ENCODE measurements at places on chromosomes 2 and 18.

DNA sequence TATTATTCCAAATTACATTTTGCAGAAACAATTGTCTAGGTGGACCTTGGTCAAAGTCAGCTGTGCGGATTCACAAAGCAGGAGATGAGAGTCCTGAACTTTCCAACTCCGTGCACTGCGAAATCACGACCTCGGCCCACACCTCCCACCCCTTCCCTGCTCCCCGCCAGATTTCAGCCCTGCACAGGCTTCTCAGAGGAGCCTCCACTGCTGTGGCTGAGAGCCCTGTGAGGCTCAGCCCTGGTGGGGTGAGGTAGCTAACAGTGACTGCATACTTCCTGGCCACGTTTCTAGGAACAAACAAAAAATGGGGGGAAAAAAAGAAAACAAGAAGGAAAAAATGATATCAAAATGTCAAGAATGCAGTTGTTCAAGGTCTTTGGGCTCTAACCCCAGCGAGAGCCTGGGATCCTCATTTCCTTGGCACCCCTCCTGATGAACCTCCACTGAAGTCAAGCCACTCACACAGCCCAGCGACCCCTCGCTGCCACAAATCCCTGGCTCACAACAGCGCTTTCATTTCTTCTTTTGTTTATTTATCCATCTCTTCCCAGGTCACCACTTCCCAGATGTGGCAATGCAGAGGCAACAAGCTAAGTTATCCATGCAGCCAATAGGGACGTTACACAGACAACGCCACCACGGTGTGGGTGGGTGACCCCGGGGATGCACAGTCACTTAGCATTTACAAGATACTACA lies 729.7 kb upstream of the ID2 start:
- DNase-seq, result peak; percentile 8

GRCh38 chr2:217398860-217399259 lies 539.0 kb upstream of the TNP1 start:
- no peak for DNase-seq

DNA sequence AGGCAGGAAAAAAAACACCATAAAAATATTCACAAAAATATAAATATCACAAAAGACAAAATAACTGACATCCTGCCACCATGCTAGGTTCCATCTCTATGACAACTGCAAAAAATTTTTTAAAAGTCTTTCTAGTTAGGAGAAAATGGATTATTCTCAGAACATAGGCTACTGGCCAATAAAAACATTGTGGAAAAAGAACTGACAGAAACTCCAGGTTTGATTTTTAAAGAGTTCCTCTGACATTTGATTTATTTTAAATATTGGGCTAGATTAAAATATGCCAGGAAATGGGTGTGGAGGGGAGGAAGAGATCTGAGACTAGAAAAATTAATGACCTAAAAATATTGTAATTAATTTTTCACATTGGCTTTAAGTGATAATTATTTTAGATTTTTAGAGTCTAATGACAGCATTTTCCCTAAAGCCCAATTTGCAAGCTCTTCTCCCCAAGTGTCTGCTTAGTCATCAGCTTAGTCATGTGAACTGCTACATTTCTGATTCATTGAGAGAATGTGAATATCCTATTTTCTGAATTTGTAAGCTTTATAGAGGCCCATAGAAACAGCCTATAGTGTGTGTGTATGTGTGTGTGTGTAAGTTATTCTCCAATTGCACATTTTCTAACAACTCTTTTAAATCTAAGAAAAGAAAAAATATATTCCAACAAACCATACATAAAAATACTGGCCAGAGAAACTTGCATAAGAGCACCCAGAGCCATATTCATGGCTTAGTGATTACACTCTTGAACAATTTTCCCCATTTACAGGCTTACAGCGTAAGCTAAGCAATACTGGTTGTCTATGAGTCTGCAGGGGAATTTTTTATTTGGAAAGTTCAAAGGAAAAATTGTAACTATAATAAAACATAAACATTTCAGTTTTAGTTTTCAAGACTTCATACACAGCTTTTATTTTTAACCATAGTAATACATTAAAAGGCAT lies 48.4 kb downstream of the TMEFF2 start:
- peak; percentile 46 for DNase-seq

- DNase-seq, result peak; percentile 73
Measured at GRCh38 chr18:44895176-44895798, 214.6 kb downstream of the SETBP1 start.

- DNase-seq, result no peak
Measured at GRCh38 chr2:10322973-10323372, 20.3 kb downstream of the HPCAL1 start.

- DNase-seq, result no peak
Measured at GRCh38 chr2:213166109-213166508, 14.7 kb upstream of the IKZF2 start.

DNA sequence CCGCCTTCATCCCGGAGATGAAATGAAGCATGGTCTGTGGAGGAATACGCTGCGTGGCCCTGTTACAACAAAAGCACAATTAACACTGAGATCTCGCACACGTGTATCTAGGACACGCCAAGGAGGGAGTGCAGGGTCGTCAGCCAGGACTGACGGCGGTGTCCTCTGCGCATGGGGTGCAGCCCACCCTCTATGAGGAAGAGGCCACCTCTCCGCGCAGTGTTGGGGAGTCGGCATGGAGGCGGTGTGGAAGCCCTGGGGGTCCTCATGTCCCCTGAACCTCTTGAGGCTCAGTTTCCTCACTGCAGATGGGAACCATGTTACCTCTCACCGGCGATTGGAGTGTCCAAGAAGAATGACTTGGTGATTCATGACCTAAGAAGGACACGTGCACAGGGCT lies 86.0 kb upstream of the ZNF236 start:
- no peak for DNase-seq

DNA sequence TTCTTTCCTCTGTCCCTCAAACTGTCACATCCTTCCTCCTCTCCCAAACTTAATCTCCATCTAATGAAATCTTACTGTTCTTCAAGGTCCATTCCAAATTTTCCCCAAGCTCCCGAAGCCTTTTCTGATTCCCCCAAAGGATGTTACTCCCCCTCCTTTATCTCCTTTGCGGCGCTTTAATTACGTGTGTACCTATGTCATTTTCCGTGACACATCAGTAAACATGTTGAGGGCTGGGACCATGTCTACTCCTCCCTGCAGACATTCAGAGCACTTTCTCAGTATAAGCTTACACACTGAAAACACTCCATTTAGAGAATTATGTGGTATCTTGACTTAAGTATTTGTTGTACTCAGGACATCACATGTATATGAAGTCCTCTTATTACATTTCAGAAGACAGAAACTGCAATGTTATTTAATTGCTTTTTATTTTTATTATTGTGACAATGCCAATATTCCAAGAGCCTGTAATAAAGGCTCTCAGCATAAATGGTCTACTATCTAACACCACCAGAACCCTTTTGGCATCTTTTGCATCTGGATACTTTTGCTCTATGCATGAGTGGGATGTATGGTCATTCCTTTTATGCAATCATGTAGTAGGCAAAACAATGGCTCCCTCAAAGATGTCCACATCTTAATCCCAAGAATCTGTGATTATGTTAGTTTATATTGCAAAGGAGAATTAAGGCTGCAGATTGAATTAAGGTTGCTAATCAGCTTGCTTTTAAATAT lies 1.8 kb downstream of the NMI start:
- DNase-seq, result no peak

DNA sequence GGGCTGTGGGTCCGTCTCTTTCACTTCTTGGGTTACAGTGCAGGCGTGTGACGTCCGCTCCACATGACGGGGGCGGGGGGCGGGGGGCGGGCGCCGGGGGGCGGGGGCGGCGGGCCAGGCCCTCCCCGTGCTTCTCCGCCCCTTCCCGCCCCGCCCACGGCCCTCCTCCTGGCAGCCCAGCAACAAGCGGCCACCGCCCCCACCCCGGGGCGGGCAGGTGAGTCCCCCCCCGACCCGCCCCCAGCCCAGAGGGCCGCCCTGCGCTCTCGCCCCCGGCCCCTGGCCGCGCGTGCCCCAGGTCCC lies 3.6 kb downstream of the ZNF516 start:
- DNase-seq, result peak; percentile 87

GRCh38 chr18:67731851-67732250 lies 215.3 kb upstream of the DSEL start:
- DNase-seq, result peak; percentile 72

DNA sequence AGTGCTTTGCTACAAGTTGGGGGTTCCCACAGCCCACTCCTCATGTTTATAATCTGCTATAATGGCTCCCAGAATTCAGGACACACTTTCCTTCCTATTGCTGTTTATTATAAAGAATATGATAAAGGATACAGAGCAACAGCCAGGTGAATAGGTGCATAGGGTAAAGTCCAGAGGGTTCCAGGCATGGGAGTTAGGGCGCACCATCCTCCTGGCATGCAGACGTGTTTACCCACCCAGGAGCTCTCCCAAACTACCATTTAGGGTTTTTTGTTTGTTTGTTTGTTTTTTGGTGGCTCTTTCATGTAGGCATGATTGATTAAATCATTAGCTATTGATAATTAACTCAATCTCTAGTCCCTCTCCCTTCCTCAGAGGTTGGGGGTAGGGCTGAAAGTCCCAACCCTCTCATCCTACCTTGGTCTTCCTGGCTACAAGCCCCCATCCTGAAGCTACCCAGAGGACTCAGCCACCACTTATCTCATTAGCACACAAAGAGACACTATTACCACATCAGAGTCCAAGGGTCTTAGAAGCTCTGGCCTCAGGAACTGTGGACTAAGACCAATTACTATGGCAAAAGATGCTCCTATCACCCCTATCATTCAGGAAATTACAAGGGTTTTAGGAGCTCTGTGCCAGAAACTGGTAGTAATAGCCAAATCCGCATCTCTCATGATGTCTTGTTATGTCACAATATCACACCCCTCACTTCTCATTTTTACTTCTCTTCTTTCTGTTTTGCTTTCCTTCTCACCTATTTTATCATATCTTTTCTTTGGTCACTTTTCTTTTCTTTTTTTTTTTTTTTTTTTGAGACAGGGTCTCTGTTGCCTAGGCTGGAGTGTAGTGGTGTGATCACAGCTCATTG lies 154.9 kb upstream of the TTC39C start:
- DNase-seq, result no peak

- peak; percentile 6 for DNase-seq
Measured at GRCh38 chr2:212177724-212178123, 360.9 kb downstream of the ERBB4 start.

DNA sequence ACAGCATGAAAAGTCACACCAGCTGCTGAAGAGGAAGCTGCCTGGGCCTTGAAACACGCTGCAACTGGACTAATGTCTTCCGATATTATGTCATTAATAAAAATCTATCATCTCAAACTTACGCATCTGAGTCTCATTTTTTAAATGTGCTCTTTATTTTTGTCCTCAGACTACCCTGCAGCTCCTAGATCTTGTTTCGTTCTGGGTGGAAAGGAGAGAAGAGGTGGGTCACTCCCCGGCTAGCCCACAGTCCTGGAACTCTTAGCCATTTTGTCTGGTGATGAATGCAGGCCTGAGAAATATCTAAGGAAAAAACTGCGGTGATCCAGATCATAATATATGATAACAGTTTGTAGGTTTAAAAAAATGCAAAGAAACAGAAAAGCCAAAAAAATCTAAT lies 73.3 kb downstream of the TXNL1 start:
- no peak for DNase-seq

GRCh38 chr18:8602040-8602439 lies 7.2 kb upstream of the RAB12 start:
- no peak for DNase-seq

- DNase-seq, result no peak
Measured at GRCh38 chr2:234100686-234101085, 50.2 kb downstream of the SPP2 start.

GRCh38 chr18:63867368-63868125 lies 20.0 kb upstream of the SERPINB2 start:
- DNase-seq, result peak; percentile 12

- no peak for DNase-seq
Measured at GRCh38 chr2:71598526-71598925, 145.2 kb downstream of the DYSF start.

GRCh38 chr18:64401268-64402060 lies 252.6 kb upstream of the LINC00305 start:
- DNase-seq, result no peak

DNA sequence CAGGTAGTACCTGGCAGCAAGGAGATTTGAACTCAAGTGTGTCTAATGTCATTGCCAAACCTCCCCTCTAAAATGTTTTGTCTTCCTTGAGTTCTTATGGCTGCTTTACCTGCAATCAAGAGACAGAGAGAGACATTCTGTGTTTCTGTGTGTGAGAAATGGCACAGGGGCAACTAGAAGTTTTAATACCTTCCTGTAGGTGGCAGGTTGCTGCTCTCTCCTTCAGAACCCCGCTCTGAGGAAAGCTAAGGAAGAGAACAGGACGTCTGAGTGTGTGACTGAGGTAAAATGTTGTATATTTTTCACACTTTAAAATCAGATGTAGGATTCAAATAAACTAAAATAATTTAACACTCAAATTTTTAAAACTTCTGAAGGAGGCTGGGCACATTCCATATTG lies 19.2 kb downstream of the DTNA start:
- no peak for DNase-seq

DNA sequence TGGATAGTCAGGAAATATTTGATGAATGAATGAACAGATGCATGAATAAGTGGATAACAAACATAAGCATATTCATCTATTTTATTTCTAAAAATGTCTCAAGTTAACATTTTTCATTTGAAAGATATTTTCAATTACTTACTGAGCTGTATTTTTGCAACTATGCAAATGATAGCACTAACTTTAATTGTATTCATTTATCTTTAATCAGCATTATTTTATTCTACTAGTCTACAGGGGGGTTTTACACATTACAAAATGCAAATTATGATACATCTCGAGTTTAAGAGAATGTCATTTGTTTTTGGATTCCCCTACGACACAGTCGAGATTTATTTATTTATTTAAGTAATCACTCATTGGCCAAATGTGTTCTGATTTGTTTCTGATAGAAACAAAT lies 530.6 kb downstream of the ERBB4 start:
- no peak for DNase-seq

DNA sequence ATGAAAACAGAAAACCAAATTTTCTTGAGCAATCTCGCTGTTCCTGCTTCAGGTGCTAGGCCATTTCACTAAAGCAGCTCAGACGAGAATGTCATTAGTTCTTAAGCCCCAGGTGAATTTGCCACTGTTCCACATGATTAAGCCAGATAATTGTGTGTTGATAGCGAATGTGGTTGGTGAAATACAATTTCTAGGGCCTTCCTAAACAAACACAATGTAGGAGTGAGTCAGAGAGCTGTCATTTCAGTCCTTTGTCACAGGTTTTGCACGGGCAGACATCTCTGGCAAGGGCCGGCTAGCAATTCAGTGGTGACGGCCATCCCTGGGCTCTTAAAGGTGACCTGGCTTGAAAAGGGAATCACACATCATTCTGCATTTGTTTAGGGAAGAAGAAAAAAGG lies 170.7 kb downstream of the TMEM182 start:
- DNase-seq, result no peak

DNA sequence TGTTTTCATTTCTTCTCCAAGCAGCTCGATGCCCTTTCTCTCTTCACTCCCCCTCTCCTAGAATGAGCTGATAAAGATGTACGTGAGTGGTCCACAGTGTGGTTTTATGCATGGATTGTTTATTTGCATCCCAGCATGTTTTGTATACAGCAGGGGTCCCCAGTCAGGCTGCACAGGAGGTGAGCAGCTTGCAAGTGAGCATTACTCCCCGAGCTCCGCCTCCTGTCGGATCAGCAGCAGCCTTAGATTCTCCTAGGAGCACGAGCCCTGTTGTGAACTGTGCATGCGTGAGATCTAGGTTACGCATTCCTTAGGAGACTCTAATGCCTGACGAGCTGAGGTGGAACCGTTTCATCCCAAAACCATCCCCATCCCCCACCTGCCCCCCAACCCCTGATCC lies 262.6 kb downstream of the AGAP1 start:
- DNase-seq, result no peak
